ENCODE measurements at places on chromosomes 11 and 22.

GRCh38 chr11:6315811-6316425 is 4.4 kb downstream of the CAVIN3 start:
- DNase-seq = no peak

DNA sequence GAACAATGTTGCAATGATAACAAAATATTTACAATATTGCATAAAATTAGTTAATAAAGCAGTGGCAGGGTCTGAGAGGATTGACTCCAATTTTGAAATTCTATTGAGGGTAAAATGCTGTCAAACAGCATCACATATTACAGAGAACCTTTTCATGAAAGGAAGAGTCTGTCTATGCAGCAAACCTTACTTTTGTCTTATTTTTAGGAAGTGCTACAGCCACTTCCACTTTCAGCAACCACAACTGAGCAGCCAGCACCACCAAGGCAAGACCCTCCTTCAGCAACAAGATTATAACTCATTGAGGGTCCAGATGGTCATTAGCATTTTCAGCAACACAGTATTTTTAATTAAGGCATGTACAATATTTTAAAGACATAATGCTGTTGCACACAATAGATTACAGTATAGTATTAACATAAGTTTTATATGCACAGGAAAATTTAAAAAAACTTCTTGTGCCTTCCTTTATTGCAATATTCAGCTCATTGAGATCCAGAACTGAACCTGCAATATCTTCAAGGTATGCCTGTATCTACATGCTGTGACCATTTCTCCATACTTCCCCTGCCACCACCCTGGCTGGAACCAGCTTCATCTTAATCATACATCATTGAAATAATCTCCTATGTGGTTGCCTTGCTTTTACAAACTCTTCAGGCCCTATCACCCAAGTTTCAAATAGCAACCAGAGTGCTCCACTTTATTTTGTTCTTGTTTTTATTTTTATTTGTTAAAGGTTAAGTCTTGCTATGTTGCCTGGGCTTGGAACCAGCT is 711.2 kb downstream of the KCNA4 start:
- DNase-seq = no peak

DNA sequence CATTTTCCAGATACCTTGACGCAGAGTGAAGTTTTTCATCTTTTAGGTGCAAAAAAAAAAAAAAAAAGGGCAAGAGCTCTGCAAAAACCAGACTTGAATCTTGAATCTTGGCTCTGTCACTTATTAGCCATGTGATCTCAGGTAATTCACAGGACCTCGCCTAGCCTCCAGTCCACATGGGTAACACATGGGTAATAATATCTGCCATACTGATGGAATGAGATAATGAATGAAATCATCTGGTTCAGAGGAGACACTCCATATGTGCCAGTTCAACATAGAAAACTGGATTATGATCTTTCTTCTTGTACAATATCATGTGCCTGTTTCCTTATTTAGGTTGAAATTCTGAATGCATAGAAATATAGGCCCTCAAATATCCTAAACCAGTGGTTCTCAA is 8.6 kb upstream of the AMOTL1 start:
- no peak for DNase-seq

DNA sequence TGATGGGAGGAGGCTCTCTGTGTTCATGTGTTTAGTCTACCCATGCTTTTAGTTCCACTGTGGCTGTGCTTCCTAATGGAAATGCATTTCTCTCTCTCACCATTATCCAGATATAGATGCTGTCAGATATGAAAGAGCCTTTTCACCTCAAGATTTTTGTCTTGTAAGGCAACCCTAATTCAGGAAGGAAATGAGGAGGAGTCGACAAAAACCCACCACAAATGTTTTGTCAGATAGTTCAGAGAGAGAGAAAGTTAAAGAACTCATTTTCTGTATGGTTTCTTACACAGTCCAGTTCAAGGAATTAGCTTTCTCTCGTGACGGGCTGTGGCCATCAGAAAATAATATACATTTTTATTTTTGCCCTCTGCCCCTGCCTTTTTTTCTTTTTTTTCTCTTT is 82.5 kb downstream of the ARL14EP start:
- no peak for DNase-seq

All from activated effector memory CD4-positive, alpha-beta T cell treated with Interleukin-2 at 50 U/mL for 16 hours (primary cell).